Fibroblast of upper back skin (primary cell): ENCODE measurements at places on chromosomes 3 and 15.

DNA sequence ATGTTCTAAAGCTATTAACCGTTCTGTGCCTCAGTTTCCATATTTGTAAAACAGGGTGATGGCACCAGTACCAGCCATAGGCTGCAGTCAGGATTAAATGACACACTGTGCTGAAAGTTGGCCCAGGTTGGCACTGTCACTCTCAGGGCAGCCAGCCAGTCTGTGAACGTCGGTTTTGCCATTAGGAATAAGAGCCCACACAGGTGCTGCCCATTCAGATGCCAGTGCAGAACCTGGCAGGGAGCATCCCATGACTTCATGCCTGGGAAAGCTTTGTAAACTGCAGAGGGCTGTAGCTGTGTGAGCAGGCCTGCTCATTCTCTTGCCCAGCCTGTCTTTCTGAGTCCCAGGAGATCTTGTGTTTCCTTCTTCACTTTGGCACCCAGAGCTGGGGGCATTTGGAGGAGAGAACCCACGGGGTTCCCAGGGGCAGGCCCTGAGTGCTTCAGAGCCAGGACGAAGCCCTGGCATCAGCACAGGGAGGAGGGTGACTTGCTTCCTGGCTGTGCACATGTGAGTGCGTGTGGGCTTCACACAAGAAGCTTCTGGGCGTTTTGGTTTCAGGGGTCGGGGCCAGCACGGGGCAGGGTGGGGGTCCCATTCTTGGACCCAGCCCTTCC is 46.9 kb downstream of the ZNF710 start:
- DNase-seq, result no peak

GRCh38 chr3:34202975-34203374 is 404.5 kb downstream of the PDCD6IP start:
- DNase-seq, result no peak

- DNase-seq, result peak; percentile 31
Observed at GRCh38 chr15:38149315-38149714, 103.3 kb upstream of the SPRED1 start.

GRCh38 chr3:136949708-136950107 is 8.1 kb upstream of the IL20RB start:
- no peak for DNase-seq

DNA sequence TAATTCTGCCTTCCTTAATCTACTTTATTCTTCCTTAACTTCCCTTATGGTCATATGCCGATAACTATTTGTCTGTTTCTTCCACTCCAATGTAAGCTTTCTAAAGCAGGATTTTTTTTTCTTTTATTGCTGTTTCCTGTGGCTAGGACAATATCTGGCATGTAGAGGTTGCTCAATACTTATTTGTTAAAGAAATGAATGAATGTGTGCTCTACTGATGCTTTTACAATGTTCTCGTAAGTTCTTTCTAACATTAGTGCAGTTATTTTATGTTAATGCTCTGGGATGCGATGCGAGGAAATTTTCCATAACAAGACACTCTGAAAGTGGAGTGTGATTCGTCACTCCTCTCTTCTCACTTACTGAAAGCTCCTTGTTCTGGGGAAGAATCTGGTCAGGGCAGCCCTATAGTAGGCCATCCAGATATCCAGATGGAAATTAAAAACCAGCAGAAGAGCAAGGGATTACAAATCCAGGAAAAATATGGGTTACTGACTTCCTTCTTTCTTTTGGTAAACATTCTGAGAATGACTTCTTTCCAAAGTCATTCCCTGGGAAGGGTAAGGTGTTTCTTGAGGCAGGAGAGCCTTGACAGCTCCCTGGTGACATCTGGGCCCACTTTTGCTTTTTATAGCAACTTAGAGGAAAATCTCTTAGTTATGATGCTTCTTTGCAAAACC is 420.4 kb downstream of the PDCD6IP start:
- peak; percentile 38 for DNase-seq

DNA sequence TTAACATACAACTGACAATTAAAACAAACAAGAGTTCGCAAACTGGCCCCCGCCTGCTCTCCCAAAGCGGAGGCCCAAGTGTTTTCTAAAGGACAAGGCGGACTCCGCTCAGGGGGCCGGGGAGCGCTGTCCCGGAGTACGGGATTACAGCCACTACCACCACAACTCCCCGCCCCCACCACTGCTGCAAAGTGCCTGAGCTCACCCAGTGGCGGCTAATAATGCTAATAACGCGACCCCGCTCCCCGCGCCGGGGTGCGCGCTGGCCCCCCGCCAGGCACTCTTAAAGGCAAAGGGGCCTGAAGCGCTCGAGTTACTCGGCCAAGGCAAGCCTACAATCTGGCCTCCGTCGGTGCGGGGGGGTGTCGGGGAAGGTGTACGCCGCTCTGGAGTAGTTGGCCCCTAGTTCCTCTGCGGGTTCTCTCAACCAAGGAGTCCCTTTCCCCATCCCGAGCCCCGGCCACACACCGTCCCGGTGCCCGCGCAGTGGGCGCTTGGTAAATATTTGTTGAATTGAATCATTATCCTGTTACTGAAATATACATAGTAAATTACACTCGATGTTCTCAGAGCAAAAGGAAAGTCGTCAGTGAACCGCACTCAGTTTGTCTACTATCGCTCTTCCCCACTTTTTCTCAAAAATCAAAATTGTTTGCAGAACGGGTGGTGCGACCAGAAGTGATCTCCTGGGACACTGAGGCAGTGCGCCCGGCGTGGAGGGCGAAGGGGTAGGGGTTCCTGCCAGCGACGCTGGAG is 827 bp downstream of the WNT5A start:
- peak; percentile 88 for DNase-seq

DNA sequence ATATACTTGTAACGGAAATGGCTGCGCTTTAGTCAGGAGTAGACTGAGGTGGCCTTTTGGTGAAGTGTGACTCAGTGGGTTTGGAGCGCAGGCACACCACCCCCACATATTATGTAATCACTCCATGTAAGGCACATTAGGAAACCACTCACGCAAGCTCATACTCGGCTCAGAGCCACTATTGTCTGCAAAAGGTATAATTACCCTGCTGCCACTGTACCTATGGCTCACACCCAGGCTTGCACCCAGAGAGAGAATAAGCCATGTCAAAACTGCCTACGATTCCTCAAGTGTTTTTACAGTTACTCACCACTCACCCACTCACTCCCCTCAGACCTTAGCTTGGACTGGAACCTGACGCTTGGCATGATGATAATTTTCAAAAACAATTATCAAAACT is 611.9 kb upstream of the CCDC54 start:
- peak; percentile 52 for DNase-seq

DNA sequence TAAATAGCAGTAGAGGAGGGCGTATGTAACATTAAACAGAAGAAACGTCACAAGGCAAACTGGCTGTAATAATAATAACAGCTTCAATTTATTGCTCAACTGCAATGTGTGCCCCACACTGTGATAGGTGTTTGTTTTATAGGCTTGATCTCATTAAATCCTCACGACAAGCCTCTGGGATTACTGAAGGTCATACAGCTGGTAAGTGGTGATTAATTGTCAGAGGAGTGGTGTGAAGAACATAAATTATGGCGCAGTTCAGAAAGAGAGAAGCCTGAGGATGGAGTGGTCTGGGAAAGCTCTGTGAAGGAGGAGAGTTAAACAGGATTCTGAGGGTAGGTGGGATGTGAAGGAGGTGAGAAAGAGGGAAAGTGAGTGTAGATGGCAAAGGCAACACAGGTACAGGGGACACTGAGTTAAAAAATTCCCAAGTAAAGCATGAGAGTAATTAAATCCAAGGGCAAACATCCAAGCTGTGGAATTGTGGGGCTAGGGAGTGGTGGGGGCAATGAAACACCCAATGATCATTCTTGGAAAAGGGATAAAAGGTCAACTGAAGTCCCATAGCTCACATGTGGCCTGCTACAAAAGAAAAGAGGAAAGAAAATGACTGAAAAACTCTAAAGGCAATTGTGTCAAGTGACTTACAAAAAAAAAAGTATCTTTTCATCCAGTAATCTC is 16.5 kb upstream of the GLCE start:
- no peak for DNase-seq

GRCh38 chr15:33623010-33623409 is 312.2 kb downstream of the RYR3 start:
- DNase-seq, result no peak

- no peak for DNase-seq
Observed at GRCh38 chr15:70812827-70813364, 41.1 kb downstream of the LARP6 start.

DNA sequence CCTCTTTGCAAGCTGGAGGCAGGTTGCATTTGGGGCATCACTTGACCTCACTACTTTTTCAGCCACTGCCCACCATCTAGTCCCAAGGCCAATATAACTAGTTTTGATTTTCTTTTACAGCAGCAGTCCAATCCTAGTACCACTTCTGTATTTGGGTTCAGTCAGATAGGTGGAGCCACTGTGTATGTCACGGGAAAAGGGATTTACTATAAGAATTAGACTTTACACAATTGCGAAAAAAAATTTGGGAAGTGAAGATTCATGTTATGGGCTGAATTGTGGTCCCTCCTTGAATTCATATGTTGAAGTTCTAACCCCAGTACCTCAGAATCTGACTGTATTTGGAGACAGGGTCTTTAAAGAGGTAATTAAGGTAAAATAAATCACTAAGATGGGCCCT is 37.4 kb upstream of the NMNAT3 start:
- no peak for DNase-seq

GRCh38 chr3:68973639-68974038 is 39.8 kb downstream of the EOGT start:
- DNase-seq, result no peak

DNA sequence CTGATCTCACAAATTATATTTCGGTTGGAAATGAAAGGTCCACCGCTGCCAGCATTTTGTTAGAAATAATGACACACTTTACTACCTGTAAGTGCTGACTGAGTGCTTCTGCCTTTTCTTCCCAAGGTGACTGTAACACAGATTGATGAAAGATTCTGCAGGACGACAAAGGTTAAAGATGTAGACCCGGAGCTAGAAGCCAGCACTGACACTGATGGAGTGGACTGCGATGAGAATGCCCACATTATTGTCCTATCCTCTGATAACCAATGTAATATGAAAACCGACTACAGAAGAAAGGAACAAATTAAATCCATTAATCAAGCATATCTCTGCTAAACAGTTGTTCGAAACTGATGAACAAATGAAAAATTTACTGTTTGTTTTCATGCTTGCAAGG is 666.5 kb downstream of the GBE1 start:
- DNase-seq, result no peak

DNA sequence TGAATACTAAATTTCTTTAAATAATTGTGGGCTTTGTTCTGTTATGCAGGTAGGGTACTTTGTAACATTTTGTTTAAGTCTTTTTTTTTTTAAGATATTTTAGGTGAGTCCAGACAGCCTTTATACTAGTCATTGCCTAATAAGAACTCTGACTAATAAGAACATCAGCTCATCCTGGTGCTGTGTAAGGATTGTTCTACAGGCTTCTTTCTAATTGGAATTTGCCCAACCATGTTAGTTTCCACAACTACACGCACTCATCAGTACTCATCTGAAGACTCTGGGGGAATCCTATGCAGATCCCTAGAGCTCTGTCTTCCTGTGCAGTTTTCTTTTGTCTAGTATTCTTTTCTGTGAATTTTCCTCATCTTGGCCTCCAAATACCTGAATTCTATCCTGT is 741.8 kb downstream of the IGSF11 start:
- DNase-seq, result no peak

- DNase-seq, result no peak
Observed at GRCh38 chr3:127730171-127730570, 57.4 kb downstream of the ABTB1 start.

- DNase-seq, result peak; percentile 11
Observed at GRCh38 chr3:189121092-189121491, 50.7 kb upstream of the TPRG1 start.

GRCh38 chr3:68123231-68123630 is 468.8 kb upstream of the SUCLG2 start:
- no peak for DNase-seq

GRCh38 chr3:151155409-151156128 is 47.4 kb downstream of the GPR171 start:
- DNase-seq, result no peak

GRCh38 chr3:45623393-45623792 is 28.8 kb downstream of the LIMD1 start:
- DNase-seq, result no peak

- no peak for DNase-seq
Observed at GRCh38 chr15:101139986-101140696, 111.7 kb downstream of the CHSY1 start.

GRCh38 chr3:176190755-176191154 is 1006.5 kb downstream of the TBL1XR1 start:
- DNase-seq, result no peak

GRCh38 chr3:23256741-23257435 is 53.8 kb downstream of the UBE2E2 start:
- DNase-seq, result no peak

DNA sequence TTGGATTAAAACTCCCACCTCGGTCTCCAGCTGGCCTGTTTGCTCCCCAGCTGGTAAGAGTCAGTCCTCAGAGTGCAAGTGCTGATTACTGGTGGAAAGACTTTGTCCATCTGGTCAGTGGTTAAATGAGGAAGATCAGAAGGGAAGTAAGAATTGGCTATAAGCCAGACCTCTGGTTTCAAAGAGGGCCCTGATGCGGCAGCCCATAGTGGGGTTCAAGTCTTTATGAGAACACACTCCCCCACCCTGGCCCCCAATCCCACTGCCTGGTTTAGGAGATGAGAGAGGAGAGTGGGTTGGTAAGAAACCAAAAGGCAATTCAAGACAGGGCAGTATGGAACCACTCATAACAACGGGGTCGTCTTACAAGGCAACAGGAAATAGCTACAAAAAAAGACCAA is 65.0 kb downstream of the FRMD4B start:
- DNase-seq, result no peak

DNA sequence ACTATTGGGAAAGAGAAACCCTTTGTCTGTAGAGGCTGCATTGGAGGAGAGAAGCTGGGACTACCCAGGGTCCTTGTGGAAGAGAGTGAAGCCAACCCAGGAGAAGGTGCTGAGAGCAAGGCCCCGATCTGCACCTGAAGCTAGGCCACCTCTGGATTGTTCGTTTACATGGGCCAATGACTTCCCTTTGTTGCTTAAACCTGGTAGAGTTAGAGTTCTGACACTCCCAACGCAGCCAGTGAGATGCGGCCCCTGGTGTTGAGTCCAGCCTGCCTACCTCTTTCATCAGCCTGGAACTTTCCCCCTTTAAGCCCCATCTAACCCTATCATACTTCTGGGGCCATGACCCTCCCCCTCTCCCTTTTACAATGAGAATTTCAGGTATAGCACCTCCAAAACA is 30.8 kb downstream of the CCDC13 start:
- no peak for DNase-seq

- DNase-seq, result peak; percentile 73
Observed at GRCh38 chr3:100040451-100041225, 73.7 kb downstream of the FILIP1L start.
